Stimulated activated naive CD8-positive, alpha-beta T cell treated with anti-CD3 and anti-CD28 coated beads, Interleukin-15, amount 100 ng/mL, for 72 hours (primary cell): ENCODE measurements at places on chromosomes 12 and 14.
A peak's percentile ranks its signal among the peaks of the same experiment; 100 is the strongest.

- no peak for DNase-seq
Observed at GRCh38 chr14:52327374-52328226, 13.5 kb downstream of the PTGER2 start.

DNA sequence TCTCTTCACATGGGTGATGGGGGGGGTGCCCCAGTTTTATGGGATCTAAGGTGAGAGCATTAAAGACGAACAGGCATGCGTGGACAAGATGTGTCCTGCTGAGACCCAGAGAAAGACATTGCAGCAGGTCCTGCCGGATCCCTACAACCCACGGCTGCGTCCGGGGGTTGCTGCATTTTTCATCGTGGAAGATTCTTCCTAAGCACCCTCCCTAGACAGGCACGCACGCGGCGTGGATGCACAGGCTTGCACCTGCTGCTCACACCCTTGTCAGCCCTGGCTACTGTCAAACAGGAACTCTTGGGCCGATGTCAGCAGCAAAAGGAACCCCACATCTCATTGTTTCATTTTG is 280.6 kb upstream of the RTL1 start:
- DNase-seq: no peak

- no peak for DNase-seq
Observed at GRCh38 chr14:89269404-89269803, 147.6 kb downstream of the FOXN3 start.

DNA sequence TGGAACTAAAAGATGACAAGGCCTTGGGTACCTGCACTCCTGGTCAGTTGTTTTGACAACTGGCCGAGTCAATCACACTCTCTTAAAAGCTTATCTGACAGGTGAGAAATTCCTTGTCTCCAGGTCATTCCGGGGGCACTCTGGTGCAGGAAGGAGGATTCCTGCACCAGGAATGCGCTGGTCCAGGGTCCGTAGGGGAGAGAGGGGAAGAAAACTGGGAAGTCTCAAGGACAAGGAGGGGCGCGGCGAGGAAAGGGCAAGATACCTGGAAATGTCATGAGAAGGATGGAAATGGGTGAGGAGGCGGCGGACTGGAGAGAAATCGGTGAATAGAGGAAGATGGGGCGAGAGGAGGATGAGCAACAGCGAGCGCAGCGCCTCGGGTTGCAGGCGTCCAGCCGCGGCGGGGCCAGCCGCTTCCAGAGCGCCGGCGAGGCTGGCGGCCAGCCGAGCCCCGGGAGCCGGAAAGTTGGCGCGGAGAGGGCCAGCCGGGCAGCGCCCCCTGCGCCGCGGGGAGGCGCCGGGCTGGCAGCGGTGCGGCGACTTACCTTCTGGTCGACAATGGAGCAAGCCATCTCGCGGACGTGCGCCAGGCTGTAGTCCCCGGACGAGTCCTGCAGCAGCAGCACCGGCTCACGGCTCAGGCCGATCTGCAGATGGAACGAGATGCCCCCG is 809 bp downstream of the PRKD1 start:
- DNase-seq: no peak

DNA sequence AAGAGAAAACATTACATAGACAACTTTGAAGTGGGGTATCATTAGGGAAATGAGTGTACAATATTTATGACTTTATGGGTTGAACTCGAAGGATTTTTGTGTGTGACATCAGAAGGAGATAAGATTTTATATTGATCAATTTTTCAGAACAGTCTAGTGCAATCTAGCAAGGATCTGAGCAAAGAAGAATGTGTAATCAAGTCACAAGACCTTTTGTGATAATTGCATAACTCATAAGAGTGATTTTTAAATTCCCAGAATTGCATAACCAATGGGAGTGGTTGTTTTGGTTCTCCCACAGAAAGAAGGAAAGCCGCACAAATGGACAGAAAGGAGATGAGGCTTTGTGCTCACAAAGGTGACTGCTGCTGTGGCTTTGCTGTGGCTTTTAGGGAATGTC is 441.8 kb upstream of the FLRT2 start:
- DNase-seq: no peak

- peak; percentile 44 for DNase-seq
Observed at GRCh38 chr12:49548822-49549648, 10.2 kb downstream of the KCNH3 start.

DNA sequence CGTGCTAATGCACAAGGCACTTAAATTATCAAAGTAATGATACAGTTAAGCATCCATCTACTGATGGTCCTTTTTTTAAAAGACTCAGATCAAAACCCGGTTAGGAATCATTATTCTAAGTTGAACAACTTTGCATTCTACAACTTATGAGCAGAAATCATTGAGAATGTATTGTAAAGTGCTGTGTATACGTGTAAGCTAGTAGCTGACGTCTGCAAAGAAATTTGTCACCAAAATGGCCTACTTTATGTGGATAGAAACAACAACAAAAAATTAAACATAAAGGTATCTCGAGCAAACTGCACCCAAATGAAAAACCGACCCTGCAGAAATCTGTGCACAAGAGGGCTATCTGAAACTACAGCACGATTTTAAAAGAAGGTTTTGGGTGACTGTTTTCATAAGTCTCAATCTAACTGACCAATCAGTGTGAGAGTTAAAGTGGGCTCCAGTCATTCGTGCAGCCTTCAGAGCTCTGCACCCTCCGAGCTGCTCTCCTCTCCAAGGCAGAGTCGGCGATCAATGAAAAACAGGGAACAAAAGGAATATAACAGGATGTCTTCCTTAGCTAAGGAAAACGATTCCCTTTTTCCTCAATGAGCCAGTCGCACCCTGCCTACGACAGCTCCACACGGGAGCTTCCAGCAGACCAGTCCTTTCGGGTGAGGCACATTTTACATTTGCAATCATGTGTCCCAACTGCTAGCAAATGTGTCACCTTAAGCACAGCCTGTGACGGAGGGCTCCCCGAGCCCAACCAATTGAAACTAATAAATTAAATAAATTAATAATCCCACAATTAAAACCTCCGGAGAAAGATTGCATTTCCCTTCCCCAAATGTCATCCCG is 200.7 kb upstream of the FOXN3 start:
- DNase-seq: peak; percentile 52

DNA sequence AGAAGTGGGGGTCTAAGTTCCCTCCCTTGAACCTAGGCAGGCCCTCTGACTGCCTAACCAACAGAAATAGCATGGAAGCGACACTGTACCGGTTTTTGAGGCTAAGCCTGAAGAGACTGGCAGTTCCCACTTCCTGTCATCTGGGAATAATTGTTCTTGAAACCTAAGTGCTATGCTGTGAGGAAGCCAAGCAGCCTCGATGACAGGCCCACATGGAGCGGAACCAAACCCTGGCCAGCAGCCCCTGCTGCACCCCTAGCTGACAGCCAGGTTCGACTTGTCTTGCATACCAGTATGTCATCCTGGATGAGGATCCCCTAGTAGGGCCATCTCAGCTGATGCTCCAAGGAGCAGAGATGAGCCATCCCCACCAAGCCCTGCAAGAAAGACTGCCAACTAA is 6.4 kb upstream of the GPR68 start:
- no peak for DNase-seq

GRCh38 chr12:96448300-96448699 is 41.1 kb upstream of the CFAP54 start:
- DNase-seq: no peak
